Stomach (tissue), 19 donors: ENCODE measurements at places on chromosomes 13 and 19. TPM values are rescaled to one million over a fixed set of nuclear protein-coding genes. Genes with fewer than 3 reads are reported as not detected.
A peak's percentile ranks its signal among the peaks of the same experiment; 100 is the strongest.

DNA sequence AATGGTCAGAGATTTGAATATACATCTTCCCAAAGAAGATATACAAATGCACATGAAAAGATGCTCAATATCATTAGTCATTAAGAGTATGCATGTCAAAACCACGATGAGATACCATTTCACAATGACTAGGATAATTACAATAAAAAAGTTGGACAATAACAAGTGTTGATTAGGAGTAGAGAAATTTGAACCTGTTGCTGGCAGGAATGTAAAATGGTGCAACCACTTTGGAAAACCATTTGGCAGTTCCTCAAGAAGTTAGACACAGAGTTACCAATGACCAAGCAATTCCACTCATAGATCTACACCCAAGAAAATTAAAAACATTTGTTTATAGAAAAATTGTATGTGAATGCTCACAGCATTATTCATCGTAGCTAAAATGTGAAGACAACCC lies 33.2 kb upstream of the STARD13 start:
- H3K4me1 ChIP-seq, result no peaks in the 10 kb centered on the region
- no peak for DNase-seq
- H3K4me3 ChIP-seq, result no peak overlapping the region
- no peak overlapping the region for H3K27ac ChIP-seq
- no peaks in the 10 kb centered on the region for H3K36me3 ChIP-seq

Gene ZNF136
- polyA plus RNA-seq, result 2.9 TPM

GRCh38 chr13:80274643-80275042 lies 66.3 kb downstream of the SPRY2 start:
- H3K4me3 ChIP-seq, result no peak overlapping the region
- no peak overlapping the region for H3K27ac ChIP-seq
- no peaks in the 10 kb centered on the region for H3K36me3 ChIP-seq

Gene CEACAM3
- polyA plus RNA-seq, result 0.13 TPM

- H3K4me3 ChIP-seq, result no peak overlapping the region
- DNase-seq, result peak; percentile 72
- H3K27me3 ChIP-seq, result no peaks in the 10 kb centered on the region
- H3K36me3 ChIP-seq, result no peaks in the 10 kb centered on the region
These were observed 16.1 kb downstream of the LGALS16 start for GRCh38 chr19:39671739-39672363.

DNA sequence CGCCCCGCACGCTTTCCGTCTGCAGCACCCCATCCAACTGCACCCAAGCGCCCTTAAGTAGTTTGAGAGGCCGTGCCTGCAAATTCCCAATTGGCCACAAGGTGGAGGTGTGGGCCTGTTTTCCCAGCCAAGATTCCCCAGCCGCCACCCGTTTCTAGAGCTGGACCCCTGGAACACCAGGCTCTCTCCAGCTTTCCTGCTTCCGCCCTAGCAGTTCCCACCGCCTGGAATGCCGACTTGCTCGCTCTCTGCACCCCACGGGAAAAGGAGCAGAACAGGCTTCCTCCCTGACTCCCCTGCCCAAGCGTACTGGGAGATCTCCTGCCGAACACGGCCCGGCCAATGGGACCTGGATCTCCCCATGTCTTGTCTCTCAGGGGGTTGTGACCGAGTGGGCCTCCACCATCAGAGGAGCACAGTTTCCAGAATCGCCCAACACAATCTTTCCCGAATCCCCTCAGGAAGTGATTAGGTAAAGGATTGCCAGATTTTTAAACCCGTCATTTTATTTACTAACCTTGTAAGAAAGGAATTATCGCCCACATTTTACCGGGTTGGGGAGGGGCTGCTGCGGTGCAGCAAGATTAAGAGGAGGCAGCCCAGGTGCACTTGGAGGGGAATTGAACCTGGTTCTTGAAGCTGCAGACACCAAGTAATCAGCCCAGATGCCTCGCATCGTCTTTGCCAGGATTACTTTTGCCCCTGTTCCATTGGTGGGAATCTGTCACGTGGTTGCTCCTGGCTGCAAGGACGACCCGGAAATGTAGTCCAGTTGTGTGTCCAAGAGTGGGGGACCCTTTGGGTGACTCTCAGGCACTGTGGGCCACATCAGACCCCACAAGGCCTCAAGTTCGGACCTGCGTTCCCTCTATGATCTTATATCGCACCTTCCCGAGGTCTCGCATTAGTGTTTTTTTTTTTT lies 3.5 kb upstream of the NAPSA start:
- H3K27ac ChIP-seq, result peak overlapping the region; percentile 70
- peak; percentile 87 for DNase-seq
- no peaks in the 10 kb centered on the region for H3K27me3 ChIP-seq
- H3K4me1 ChIP-seq, result peaks cover 13% of the 10 kb centered on the region

DNA sequence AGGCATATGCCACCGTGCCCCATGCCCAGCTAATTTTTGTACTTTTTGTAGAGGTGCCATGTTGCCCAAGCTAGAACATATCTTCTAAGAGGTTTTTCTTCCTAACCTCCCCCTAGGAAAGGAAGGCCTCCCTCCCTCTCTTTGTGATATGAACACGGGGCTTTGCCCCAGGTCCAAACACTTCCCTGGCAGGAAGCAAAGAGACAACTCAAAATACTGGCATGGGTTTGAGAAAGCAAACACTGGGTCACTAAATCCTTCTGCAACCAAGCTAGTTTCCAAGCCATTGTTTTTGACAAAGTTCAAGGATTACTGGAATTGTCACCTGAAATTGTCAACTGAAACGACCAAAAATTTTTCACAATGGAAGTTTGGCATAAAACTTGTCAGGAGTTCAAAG lies 8.8 kb downstream of the CC2D1A start:
- H3K27ac ChIP-seq, result no peak overlapping the region
- H3K4me3 ChIP-seq, result no peak overlapping the region
- no peak for DNase-seq
- H3K4me1 ChIP-seq, result no peaks in the 10 kb centered on the region

Gene ADGRE2
- polyA plus RNA-seq, result 1.7 TPM

Gene FGF21
- not detected for polyA plus RNA-seq

DNA sequence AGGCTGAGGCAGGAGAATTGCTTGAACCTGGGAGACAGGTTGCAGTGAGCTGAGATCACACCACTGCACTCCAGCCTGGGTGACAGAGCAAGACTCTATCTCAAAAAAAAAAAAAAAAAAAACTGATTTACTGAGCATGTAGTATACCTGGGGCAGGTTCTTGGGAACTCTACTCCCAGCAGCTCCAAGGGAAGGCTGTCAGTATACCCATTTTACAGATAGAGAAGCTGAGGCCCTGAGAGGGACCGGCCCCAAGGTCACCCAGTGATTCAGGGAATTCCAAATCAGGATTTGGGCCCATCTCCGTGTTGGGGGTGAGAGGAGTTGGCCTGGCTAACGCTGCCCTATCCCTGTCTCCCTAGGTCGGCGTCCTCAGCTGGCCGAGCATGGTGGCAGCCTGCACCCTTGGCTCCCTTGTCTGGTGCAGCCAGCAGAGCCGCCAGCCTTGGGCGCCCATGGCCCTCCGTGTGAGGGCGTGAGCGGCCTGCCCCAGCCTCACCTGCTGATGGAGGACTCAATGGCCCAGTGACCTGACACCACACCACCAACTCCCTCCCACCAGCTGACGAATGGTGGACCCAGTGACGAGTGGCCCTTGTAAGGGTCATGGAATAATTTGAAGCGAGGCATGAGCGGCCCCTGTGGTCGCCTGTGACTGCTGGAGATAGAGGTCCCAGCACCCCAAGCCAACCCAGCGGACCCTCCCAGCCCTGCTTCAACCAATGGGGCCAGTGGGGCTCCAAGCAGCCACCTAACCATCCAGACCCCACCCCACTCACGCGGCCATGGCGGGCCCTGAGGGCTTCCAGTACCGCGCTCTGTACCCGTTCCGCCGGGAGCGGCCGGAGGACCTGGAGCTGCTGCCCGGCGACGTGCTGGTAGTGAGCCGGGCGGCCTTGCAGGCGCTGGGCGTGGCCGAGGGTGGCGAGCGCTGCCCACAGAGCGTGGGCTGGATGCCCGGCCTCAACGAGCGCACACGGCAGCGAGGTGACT lies 2.4 kb downstream of the PIK3R2 start:
- H3K27ac ChIP-seq, result peak overlapping the region; percentile 82
- H3K4me1 ChIP-seq, result peaks cover 67% of the 10 kb centered on the region
- H3K4me3 ChIP-seq, result no peak overlapping the region
- no peaks in the 10 kb centered on the region for H3K27me3 ChIP-seq

- H3K36me3 ChIP-seq, result peaks cover 100% of the 10 kb centered on the region
- DNase-seq, result no peak
- H3K27ac ChIP-seq, result no peak overlapping the region
- no peaks in the 10 kb centered on the region for H3K27me3 ChIP-seq
These were observed 17.2 kb downstream of the SAFB2 start for GRCh38 chr19:5605362-5605761.

DNA sequence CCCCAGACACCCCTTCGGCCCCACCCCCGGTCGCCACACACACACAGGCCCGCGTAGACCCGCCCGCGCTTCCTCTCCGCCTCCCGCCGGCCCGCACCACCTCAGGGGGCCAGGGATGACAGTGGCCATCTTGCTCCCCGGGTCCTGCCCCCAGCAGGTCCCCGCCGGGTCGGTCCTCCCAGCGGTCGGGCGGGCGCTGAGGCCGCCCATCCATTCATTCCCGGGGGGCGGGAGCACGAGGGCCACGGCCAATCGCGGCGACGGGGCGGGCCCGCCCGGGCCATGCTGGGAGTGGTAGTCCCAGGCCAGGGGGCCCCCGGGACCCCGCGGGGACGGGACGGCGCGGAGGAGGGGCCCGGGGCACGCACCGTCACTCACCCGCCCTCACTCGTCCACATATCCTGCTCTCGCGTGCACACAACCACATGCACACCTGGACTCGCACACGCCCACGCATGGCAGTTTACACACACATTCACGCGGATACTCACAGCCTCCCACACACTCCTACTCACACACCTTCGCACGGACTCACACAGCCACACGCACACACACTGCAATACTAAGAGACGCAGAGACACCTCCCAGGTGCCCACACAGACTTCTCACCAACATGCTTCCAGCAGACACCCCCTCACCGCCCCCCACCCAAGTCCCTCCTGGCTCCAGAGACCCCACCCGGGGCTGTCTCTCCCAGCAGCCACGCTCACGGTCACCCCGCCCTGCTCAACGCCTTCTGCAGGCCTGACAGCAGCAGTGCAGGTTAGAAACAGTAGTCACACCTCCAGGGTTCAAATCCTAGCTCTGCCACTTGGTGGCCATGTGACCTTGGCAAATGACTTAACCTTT lies at the start of gene DPF1:
DPF1 (minus strand) TSS at position 209 of the 849 bp plus-strand sequence; CDS start at position 129, 80 bp downstream.
- H3K4me3 ChIP-seq, result peak within 1 kb of the TSS; percentile 39
- no peak within 1 kb of the TSS for H3K27ac ChIP-seq
- H3K4me1 ChIP-seq, result peaks cover 28% of the 10 kb centered on the region

Gene ZNF175
- 1.7 TPM for polyA plus RNA-seq

Gene GRIK5
- 1.1 TPM for polyA plus RNA-seq

GRCh38 chr13:30418717-30419459 lies 3.4 kb upstream of the UBE2L5 start:
- H3K4me1 ChIP-seq, result peaks cover 20% of the 10 kb centered on the region
- H3K27ac ChIP-seq, result no peak overlapping the region
- no peak overlapping the region for H3K4me3 ChIP-seq
- no peak for DNase-seq
- no peaks in the 10 kb centered on the region for H3K27me3 ChIP-seq
- no peaks in the 10 kb centered on the region for H3K36me3 ChIP-seq

- H3K27ac ChIP-seq, result no peak overlapping the region
- no peak overlapping the region for H3K4me3 ChIP-seq
- H3K36me3 ChIP-seq, result no peaks in the 10 kb centered on the region
- H3K4me1 ChIP-seq, result no peaks in the 10 kb centered on the region
- H3K27me3 ChIP-seq, result no peaks in the 10 kb centered on the region
- DNase-seq, result no peak
These were observed 177.6 kb upstream of the TMTC4 start for GRCh38 chr13:100852146-100852545.

DNA sequence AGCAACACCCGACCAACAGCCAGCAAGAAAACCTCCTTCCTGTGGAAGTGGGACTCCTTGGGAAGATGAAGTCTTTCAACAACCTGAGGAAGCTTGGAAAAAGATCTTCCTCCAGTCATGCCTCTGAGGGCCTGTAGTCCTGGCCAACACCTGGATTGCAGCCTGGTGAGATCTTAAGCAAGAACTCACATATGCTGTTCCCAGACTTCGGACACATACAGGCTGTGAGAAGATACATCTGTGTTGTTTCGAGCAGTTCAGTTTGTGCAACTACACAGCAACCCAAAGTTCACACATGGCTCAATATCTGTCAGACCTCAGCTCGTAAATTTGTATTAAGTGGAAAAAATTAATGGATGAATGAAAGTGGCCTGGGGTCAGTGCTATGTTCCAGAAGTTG lies 65.1 kb upstream of the UBAC2 start:
- peak; percentile 33 for DNase-seq
- H3K4me3 ChIP-seq, result no peak overlapping the region
- H3K27me3 ChIP-seq, result no peaks in the 10 kb centered on the region
- no peaks in the 10 kb centered on the region for H3K4me1 ChIP-seq
- H3K27ac ChIP-seq, result no peak overlapping the region

DNA sequence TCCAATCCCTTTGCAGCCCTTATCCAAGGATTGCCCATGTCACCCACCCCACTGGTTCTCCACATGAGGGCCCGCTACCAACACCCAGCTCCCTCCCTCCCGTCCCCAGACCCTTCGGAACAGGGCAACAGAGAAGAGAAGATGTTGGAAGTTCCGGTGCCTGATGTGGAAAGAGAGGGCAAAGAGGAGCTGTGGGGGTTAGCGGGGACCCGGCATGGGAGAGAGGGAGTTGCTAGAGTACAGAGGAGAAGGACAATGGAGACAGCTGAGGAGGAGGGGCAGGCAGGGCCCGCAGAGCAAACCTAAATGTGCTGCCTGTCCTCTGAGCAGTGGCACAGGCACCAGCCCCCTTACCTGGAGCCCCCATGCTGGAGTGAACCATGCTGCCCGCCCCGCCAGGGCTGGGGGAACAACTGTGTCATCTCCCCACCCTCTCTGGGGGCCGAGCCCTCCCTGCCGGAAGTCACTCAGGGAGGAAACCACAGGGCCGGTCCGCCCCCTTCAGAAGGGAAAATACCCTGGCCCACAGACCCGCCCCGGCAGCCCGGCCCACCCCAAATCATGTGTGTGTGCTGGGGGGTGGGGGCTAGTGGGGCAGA lies at the start of gene POU2F2:
POU2F2 (minus strand) TSS at position 417 of the 599 bp plus-strand sequence; CDS start at position 382, 35 bp downstream.
- no peak within 1 kb of the TSS for H3K27ac ChIP-seq
- H3K36me3 ChIP-seq, result no peaks in the 10 kb centered on the region
- peaks cover 5% of the 10 kb centered on the region for H3K27me3 ChIP-seq
- H3K4me3 ChIP-seq, result peak within 1 kb of the TSS; percentile 30
- peak; percentile 70 for DNase-seq
- peaks cover 16% of the 10 kb centered on the region for H3K4me1 ChIP-seq

DNA sequence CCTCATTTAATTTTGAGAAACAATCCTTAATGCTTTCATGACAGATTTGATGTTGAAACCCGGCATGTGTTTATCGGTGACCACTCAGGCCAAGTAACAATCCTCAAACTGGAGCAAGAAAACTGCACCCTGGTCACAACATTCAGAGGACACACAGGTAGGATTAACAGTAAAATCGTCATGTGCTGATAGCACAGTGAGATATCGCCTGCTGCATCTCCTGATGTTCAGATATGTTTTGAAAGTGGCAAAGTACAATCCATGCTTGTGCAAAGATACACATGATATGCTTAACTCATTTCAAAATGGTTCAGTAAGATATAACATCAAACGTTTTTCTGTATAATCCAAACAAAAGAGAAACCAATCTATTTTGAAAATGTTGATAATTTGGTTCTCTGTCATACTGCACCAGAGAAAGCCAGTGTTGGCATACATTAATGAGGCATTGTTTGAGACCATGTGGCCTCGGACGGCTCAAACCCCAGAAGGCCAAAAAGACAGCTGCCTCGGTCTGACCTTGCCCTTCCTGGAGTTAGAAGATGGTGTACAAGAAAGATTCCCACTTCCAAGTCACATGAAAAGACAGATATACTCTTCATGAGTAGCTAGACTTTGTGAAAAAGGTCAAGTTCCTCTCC lies 76.2 kb downstream of the DHRS12 start:
- no peak overlapping the region for H3K4me3 ChIP-seq
- DNase-seq, result no peak
- no peaks in the 10 kb centered on the region for H3K27me3 ChIP-seq
- H3K36me3 ChIP-seq, result no peaks in the 10 kb centered on the region
